Activated gamma-delta T cell treated with Interleukin-2 at 50 U/mL for 16 hours (primary cell): ENCODE measurements at places on chromosomes 5 and 9.

GRCh38 chr9:113352411-113352810 is 3.1 kb downstream of the BSPRY start:
- DNase-seq, result no peak

DNA sequence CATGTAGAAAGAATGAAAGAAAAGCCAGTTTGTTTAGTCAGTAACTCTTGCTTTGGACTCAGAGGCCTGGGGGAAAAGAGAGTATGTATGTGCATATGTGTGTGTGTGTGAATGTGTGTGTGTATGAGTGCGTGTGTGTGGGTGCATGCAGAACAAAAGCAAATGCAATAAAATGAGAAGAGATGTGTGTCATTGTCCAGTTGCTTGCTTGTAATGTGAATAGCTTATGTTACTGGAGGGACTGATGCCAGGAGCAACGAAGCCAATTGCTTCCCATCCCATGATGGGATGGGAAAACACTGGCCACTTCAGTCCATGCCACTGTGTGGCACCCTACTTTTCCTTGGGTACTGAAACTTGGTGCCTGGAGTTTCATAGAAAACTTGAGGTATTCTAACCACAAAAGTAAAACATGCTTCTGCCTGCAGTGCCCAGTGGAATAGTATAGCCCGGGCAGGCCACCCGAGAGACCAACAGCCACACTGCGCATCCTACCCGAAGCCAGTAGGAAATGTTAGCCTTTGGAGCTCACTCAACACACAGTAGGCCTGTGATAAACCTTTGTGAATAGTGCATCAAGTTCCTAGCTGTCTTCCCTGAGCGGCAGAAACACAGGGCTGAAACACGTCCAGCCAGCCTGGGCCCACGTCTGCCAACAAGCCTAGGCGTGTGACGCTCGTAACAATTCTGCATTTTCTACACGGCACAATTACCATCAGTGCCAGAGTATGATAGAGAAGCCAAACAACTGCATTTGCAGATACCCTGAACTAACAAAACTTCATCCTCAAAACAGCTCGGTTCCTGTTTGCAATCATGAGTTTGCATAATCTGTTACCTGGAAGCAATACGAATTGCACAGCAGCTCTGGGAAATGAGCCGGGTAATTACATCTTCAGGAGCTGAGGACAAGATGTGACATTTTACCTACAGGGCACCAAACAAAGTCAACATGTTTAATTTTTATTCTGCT is 198.1 kb downstream of the SYK start:
- no peak for DNase-seq

DNA sequence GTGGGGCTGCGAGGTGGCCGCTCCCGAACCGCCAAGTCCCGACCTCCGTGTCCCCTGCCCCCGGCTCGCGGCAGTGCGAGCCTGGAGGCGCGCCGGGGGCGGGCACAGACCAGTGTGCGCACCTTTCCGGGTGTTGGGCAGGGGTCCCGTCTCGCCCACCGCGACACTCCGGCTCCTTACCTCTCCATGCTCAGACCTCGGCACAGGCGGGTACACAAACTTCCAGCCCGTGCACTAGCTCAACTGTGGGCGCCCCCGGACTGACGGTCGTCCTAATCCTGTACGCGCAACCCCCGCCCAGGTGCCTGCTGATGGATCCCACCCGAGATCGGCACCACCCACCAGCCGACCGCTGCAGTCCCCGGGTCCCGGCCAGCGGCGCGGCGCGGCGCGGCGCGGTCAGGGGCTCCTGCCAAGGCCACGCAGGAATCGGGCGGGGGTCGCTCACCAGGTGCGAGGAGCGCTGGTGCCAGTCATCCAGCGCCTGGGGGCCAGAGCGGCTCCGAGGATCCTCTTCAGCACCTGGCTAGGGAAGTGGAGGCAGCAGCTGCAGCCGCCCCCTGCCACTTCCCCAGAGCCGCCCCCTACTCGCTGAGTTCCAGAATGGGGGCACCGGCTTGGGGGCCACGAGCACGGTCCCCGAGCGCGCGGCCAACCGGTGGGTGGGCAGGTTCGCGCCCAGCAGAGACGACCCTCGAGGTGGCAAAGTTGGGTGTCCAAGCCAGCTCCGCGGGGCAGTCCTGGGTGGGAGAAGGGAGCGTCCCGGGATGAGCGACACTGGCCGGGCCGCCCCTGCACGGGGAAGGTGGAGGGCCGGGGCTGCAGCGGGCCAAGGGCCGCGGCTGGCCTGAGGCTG is 511 bp downstream of the SEMA5A start:
- DNase-seq, result no peak

- DNase-seq, result no peak
Measured at GRCh38 chr9:72278959-72279358, 86.0 kb downstream of the ZFAND5 start.

- no peak for DNase-seq
Measured at GRCh38 chr5:114744406-114744805, 382.5 kb downstream of the KCNN2 start.

- no peak for DNase-seq
Measured at GRCh38 chr5:37665272-37665671, 174.6 kb downstream of the GDNF start.

DNA sequence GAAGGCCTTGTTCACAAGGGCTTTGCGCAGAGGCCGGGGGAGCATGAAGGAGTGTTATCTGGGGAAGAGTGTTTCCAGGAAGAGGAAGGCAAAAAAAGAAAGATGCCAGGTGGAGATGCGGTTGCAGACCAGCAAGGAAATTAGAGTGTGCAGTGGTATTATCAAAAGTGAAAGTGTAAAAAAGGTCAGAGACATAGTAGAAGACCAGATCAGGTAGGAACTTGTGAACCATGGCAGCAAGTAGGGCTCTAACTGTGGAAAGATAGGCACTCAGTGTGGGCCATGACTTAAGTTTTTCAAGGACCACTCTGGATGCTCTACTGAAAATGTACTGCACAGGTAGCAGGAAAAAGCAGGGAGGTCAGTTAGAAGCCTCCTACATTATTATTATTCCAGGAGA is 90.1 kb upstream of the SPOCK1 start:
- DNase-seq, result no peak

DNA sequence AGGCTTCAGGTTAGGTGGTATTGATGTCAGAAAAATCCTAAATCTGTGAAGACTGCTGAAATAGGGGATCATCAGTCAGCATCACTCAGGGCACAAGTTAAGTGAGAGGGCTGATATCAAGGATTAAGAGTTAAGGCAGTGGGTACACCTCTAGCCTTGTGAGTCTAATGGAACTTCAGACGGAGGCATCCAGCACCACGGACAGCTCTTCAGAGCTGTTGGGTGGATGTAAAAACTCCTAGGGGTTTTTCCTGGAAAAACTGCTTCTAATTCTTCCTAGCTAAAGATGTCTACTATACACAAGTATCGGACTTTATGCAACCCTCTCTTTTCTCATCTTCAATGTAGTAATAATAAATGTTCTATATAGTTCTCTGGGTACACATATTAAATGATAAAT is 165.9 kb downstream of the SH3GL2 start:
- DNase-seq, result no peak

DNA sequence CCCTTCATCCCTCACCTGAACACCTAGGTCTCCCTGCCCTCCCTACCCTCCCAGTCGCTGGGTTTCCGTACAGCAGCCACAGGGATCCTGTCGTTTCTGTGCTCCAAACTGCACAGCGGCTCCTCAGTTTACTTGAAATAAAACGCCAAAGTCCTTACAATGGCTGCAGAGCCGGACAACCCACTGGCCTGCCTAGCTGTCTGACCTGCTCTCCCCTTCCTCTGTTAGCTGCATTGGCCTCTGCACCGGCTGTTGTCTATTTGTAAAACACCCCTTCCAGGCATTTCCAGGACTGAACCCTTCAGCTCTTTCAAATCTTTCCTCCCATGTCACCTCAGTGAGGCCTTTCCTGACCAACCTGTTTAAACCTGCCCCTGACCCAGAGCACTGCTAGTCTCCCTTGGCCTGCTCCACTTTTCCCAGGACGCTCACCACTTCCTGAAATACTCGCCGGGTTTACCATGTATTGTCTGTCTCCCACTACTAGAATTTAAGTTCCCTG is 9.1 kb upstream of the MGAT1 start:
- DNase-seq, result no peak

- DNase-seq, result no peak
Measured at GRCh38 chr9:111412280-111412679, 71.9 kb downstream of the ECPAS start.

DNA sequence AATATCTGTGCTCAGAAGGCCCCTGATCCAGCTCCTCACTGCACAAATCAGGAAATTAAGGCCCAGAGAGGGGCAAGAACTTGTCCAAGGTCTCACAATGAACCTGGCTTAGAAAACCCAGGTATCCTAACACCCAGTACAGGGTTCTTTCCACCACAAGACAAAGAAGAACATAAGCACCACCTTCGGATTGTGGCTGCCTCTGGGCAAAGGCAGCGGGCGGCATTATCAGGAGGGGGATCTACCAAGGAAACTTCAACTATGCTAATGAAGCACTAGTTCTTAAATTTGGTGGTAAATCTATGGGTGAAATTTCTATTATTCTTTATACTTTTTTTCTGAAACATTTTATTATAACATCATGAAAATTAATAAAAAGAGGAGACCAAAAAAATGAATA is 17.9 kb downstream of the ANXA6 start:
- no peak for DNase-seq
